ENCODE measurements at places on chromosomes 4 and X.

- no peak for DNase-seq
These were observed 357.7 kb upstream of the BOD1L1 start for GRCh38 chr4:13984991-13985800.

DNA sequence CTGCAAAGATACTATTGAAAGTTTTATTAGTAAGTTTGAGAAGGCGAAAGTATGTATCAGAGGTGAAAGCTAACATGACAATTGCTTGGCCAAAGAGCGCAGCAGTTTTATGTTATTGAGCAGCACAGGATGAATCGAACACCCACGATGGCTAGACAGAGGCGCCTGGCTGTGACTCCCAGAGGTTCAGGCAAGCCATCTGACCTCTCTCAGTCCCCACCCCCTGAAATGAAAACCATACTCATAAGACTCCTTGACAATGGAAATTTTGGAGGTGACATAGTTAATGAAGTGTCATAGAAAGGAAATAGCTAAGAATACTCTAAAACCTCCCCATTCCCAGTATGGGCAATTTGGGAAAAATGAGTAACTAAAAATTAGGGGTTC, 70.6 kb downstream of the MGST2 start:
- no peak for DNase-seq

DNA sequence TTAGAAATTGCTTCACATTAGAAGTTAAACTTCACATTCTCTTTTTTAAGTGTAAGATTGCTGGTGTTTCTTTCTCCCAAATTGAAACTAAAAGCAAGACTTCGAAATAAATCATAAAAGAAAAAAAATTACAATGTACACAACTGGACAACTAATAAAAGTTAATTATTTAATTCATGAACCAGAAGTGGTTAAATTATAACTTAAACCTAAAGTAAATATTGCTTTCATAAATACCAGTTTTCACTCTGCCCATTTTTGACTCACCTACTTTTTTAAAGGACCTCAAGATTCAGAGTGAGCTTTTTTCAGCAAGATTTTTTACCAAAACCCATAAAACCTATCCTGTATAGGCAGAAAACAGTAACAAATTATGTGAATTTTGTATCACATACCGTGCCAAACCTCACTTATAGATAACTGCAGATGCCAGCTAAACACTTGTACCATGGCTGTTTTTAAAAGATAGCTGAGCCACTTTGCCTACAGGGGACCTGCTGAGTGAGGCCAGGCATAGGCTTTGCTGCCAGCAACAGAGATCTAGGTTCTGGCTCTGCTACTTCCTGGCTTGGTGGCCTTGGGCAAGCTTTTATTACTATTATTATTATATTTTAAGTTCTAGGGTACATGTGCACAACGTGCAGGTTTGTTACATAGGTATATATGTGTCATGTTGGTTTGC, 259.8 kb downstream of the NR3C2 start:
- no peak for DNase-seq

GRCh38 chr4:95500361-95500760, 48.4 kb downstream of the UNC5C start:
- no peak for DNase-seq

- DNase-seq, result no peak
These were observed 23.6 kb upstream of the GC start for GRCh38 chr4:71807469-71807868.

DNA sequence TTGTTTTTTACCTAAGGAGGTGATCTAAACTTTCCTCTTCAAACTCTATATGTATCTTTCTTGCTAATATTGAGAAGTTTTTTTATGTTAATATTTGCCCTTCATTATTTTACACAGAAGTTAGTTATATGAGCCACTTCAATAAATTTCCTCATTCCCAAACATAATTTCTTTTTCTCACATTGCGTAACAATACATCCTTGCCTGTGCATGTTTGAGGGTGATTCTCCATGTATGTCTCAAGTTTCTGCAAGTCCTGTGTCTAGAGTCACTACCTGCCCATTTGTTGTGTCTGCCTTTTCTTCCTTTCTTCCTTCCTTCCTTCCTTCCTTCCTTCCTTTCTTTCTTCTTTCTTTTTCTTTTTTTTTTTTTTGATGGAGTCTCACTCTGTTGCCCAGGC, 2057.9 kb downstream of the PCDH7 start:
- no peak for DNase-seq
